Fibroblast of skin of abdomen (primary cell): ENCODE measurements at places on chromosomes 4 and X.

GRCh38 chr4:156782491-156782890, 189.1 kb downstream of the PDGFC start:
- DNase-seq = no peak

- peak; percentile 22 for DNase-seq
These were observed 58.5 kb downstream of the CRLF2 start for GRCh38 chrX:1153940-1154339.

DNA sequence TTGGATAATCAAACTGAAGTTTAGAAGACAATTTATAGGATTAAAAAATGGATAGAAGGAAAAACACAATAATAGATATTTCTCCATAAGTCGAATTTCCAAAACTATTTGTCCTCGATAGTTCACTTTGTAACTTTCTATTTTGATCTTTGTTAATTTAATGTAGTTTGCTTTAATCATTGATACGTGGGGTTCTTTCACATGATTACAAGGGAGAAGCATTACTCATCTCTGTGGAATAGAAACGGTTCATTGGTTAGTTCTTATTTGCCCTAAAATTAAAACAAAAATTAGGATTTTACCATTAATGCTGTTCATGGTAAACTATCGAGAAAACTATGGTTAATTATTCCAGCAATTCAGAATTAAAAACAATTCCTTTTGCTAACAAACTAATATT, 2.1 kb downstream of the TET2 start:
- no peak for DNase-seq

DNA sequence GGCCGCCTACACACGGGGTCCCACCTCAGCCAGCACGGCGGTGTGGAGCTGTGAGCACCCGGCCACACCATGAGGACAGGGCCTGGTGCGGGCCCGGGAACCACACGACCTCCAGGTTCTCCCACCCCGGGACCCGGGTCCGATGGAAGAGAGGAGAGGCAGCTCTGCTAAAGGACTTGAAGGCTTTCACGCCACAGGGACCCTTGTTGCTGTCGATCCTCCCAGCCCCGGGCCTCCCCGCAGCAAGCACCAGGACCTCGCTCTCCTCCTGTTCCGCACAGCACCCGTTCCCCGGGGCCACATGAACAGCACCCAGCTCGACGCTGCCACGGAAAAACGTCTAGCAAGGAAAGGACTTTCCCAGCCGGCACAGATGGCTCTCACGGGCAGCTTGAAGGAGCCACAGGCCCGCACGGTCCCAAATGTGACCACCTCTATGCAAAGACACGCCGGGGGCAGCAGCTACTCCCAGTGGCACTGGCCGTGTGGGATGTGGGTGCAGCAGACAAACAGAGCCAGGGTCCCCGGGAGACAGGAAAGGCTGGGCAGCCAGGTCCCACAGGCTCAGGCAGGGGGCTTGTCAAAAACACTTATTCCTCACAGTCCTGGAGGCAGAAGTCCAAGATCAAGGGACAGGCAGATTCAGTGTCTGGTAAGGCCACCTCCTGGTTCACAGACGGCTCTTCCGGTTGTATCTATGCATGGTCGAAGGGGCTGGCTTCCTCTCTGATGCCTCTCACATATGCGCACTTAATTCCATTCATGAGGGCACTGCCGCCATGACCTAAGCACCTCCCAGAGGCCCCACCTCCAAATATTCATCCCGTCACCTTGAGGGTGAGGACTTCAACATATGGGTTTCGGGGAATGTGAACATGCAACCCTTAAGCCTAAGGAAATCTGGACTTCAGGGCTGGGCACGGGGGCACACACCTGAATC, 24.7 kb downstream of the FAM53A start:
- DNase-seq = no peak

GRCh38 chrX:374596-374995, 12.1 kb downstream of the PPP2R3B start:
- DNase-seq = no peak
